ENCODE measurements at places on chromosomes 11 and 22.

DNA sequence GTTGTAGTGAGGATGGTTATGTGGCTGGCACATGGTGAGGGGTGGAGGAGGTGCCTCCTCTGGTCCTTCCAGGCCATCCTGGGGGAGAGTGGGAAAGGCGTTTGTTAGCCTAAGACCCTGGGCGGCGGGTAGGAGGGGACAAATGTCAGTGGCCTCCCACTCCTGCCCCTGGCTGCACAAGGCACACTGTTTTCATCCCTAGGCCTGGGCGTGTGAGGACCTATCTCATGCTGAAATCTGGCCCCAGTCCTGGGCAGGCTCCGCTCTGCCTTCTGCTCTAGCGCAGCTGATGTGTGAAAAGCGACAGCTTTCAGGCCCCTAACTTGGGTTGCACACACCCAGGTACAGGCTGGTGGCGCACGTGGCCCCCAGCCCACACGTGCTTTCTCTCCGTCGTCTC lies 32.1 kb downstream of the DAGLA start:
- no peak for DNase-seq

DNA sequence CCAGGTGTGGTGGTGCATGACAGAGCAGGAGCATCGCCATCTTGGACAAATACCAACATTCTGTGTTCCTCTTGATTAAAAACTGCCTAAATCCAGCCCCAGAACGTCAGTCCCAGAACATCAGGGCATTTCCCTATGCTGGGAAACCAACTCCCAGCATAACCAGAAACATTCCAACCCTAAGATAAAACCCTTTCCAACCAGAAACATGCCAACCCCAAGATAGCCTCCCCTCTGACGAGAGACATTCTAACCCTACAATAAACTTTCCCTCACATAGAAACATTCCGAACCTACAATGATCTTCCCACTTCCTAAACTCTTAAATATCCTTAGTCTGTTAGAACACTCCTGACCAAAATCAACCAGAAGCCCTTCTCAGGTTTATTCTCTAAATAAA lies 11.6 kb downstream of the PLAAT4 start:
- no peak for DNase-seq

DNA sequence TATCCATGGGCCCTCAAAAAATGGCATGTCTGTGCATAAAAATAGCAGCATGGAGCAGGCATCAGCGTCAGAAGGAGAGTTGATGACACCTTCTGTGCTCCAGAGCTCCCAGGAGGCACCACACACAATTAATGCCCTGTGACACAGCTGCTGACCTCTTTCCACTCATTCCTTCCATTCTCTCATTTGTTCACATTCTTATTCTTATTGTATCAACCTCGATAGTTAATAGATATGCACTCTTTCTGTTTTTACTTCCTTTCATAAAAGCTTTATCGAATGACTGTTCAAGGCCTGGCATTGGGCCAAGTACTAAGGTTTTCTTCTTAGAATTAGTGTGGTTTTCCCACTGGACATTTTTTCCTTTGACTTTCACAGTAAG lies 266.0 kb upstream of the MTNR1B start:
- no peak for DNase-seq

DNA sequence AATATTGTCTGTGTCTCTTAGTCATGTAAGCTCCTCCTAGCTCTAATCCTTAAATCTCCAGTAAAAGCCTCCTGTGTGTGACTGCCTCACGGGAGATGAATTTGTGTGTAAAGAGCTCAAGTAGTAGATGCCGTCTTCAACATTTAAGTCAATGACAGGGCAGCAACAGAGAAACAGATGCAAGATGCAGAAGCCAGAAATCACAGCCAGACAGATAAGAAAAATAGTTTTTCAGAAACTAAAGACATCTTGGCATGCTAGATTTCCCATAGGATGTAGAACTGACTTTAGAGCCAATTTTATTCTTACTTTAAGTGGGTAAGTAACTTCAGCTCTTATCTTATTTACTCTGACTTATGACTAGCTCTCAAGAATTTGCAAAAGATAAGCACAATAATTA lies 652.8 kb downstream of the KCNA4 start:
- no peak for DNase-seq

- no peak for DNase-seq
Measured at GRCh38 chr11:20518323-20518834, 81.0 kb upstream of the SLC6A5 start.
